Endothelial cell of umbilical vein (primary cell): ENCODE measurements at places on chromosomes 12 and 14. TPM values are rescaled to one million over a fixed set of nuclear protein-coding genes. Genes with fewer than 3 reads are reported as not detected.

DACT1 gene
- 0.27 and 0.37 TPM in 2 replicates for total RNA-seq

RNF212B gene
- not detected in 2 replicates for total RNA-seq

SLC38A4 gene
- 0.66 TPM in 1 of 2 replicates, not detected in the other for total RNA-seq

GALC gene
- 14.2 and 15.0 TPM in 2 replicates for total RNA-seq

RNASE7 gene
- total RNA-seq = not detected in 2 replicates

LMNTD1 gene
- total RNA-seq = not detected in 2 replicates

ACSS3 gene
- 0.53 and 0.86 TPM in 2 replicates for total RNA-seq

SCN8A gene
- total RNA-seq = 20.2 and 20.4 TPM in 2 replicates

LRP1-AS gene
- not detected in 2 replicates for total RNA-seq

RAD9B gene
- total RNA-seq = 0.15 TPM in 1 of 2 replicates, not detected in the other

DPF3 gene
- 3.5 and 8.1 TPM in 2 replicates for total RNA-seq

KIF26A gene
- total RNA-seq = 9.5 and 10.7 TPM in 2 replicates

MOK gene
- total RNA-seq = 6.1 and 6.4 TPM in 2 replicates

GALNT8 gene
- 0.09 TPM in 1 of 2 replicates, not detected in the other for total RNA-seq

SNRPF gene
- 36.6 and 40.7 TPM in 2 replicates for total RNA-seq

HOTAIR gene
- not detected in 2 replicates for total RNA-seq

SYT10 gene
- total RNA-seq = not detected in 2 replicates
